ENCODE measurements at places on chromosomes 16 and 17.

- DNase-seq: peak; percentile 20
These were observed 526 bp downstream of the CBFB start for GRCh38 chr16:67029254-67030096.

- no peak for DNase-seq
These were observed 4.1 kb upstream of the TNFRSF13B start for GRCh38 chr17:16975744-16976625.

GRCh38 chr17:59299400-59300092 lies 31.9 kb upstream of the YPEL2 start:
- DNase-seq: no peak

- peak; percentile 41 for DNase-seq
These were observed 4.2 kb upstream of the FBXL16 start for GRCh38 chr16:709566-710499.

DNA sequence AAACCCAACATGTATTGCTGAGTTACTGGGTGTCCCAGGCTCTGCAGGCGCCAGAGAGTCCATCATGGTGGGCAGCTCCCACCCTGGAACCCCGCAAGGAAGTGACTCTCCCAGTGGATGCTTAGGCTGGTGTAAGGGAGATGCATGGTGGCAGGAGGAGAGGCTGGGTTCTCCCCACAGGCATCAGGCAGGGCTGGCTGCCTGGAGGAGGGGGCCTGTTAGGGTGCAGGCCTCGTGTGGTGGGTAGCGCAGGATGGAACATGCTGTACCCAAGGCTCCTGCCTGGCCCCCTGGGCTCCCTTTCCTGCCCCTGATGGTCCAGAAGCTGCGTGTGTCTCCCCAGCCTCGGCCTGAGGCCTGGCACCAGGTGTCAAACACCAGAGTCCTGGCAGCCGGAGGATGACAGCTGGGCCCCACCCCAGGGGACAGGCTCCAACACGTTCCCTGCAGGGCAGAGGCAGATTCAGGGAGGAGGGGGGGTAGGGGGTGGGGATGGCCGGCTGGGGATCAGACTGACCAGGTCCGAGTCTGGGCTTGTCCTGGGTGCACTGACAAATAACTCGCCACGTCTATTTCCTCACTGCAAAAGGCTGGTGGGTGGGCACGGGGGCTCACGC lies 40.2 kb upstream of the CIBAR2 start:
- DNase-seq: no peak

All from SW 1271 (cell line).